ENCODE measurements at places on chromosomes 1 and 21.

GRCh38 chr1:54428837-54429518, 22.8 kb upstream of the SSBP3 start:
- no peak for DNase-seq

- DNase-seq, result no peak
Measured at GRCh38 chr1:22440582-22440981, 11.1 kb upstream of the ZBTB40 start.

- peak; percentile 55 for DNase-seq
Measured at GRCh38 chr1:212608959-212609700, 569 bp downstream of the ATF3 start.

DNA sequence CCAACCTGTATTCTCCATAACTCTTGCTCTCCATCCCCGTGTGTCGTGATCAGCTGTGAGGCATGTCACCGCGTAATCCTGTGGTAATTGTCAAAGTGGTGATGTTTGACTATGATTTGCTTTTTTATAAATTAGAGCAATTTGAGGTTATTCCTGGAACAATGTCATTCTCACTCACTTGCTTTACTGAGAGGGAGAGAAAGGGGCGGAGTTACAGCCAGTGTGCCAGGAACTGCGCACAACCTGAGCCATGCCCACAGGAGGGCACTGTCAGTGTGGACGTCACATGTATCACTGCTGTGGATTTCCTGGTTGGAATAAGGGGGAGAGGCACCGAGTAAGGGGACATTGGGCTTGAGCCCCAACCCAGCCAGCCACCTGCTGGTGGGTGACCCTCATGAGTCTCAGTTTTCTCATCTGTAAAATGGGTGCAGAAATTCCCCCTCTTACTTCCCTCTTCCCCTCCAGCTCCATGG, 6.9 kb downstream of the ADGRB2 start:
- DNase-seq, result no peak

DNA sequence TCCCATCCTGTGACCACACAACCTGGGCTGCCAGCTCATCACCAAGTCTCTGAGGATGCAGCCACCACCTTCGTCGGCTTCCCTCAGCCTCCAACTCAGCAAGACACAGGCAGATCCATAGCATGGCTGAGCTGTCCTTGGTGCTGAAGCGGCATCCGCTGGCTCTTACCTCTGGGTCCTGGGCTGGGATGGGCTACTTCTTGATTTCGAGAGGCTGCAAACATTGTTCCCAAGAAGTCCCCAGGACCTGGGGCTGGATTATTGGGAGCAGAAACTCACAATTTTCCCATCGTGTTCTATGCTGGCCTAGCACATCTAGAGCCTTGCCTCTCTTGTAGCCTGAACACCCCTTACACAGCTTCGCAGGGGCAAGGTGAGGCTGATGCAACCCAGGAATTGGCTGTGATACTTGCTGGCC, 24.9 kb upstream of the C1QA start:
- peak; percentile 15 for DNase-seq

DNA sequence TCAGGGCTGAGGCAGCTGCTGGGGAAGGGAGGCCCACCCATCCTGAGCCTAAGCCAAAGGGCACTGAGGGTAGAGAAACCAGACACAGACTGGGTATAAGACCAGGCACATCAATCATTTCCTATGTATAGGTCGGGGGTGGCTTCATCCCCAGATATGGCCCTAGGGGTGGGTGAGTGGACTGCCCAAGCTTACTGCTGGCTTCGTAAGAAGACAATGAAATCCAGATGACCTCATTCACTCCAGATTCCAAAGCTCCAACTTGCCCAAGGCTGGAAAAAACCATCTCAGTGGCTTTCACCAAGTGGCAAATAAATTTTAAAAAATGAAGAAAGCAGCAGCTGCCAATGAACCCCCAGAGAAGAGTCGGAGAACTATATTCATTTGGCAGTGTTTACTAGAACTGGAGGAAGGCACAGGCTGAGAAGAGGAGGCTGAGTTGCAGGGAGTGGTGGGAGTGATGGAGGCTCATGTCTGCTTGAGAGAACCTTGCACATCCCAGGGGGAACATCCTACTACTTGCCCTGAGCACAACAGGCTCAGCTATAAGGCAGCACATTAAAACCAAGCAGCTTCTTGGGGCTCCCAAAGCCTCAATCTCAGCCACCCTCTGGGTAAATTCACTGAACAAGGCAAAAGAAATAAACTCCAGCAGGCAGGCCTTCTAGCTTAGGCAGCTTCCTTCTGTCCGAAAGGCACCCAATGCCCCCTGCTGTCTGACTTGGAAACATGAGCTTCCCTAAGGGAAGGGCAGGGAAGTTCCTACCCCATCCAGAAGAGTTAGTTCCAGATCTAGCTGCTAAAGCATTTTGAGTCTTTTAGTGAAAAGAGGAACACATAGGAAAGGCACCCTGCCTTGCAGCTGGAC, 14.1 kb downstream of the PEA15 start:
- DNase-seq, result no peak

DNA sequence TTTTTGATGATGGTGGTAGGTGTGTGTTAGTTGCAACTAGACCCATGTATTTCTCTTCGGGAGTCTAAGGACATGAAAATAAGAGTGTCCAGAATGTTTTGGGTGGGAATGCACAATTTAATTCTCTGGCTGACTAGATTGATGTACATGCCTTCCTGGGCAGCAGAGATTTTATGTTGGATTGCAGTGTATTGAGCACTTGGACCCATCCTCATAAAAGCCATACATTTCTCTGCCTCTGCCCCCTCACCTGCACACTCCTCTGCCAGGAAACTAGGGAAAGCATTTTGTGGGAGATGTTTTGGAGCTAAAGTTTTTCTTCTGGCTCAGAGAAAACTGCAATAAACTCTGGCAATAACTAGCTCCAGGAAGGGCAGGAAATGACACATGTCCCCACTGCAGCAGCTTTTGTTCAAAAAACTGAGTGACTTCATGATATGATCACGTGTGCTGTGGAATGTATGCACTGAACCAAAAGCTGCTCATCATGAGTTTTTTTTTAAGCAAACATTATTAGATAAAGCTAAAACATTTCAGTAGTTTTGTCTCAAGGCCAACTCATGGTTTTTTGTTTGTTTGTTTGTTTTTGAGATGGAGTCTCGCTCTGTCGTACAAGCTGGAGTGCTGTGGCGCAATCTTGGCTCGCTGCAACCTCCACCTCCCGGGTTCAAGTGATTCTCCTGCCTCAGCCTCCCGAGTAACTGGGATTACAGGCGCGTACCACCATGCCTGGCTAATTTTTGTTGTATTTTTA, 17.6 kb downstream of the RIT1 start:
- peak; percentile 46 for DNase-seq

GRCh38 chr1:3610527-3611169, 660 bp downstream of the MEGF6 start:
- no peak for DNase-seq

GRCh38 chr1:247334378-247335133, 2.9 kb upstream of the ZNF496 start:
- DNase-seq, result no peak

DNA sequence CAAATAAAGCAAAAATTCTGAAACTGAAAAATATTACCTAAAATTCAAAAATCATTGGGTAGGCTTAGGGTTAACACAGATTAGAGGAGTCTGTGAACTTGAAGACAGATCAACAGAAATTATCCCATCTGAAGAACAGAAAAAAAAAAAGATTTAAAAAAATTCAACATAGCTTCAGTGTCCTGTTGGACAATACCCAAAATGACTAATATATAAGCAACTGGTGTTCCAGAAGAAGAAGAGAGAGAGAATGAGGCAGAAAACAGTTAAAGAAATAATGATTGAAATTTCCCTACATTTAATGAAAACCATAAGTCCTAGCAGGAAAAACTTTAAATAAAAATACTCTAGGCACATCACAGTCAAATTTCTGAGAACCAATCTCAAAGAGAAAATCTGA, 31.5 kb downstream of the TMCO1 start:
- no peak for DNase-seq

DNA sequence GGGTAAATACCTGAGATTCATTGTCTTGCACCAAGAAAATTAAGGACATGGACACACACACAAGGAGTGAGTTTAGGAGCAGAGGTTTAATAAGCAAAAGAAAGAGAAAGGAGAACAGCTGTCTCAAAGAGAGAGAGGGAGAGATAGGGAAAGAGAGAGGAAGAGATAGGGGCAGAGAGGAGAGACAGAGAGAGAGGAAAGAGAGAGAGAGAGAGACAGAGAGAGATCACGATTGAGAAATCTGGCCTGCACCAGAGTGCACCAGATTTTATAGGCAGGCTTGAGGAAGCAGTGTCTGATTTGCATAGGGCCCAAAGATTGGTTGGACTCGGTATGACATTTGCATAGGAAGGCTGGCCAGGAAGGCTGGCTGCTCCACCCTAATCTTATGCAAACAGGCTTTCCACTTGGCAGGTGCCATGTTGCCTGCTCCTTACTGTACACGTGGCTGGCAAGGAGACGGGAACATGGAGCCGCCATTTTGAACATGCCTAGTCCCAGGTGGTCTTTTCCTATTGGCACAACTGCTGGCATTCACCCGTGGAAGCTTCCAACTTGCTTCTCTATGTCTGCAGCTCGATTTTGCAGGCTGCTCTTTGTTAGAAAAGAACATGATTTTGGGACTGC, 419.9 kb downstream of the ZP4 start:
- no peak for DNase-seq

DNA sequence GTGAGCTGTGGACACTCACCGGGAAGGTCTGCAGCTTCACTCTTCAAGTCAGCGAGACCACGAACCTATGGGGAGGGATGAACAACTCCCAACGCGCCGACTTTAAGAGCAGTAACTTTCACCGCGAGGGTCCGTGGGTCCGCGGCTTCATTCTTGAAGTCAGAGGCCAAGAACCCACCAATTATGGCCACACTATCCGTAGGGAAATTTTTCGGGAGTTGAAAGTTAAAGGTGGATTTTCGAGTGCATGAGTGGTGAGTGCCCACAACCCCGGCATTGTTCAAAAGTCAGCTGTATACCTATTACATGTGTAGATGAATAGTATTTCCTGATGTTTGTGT, 19.7 kb downstream of the EXOC8 start:
- DNase-seq, result no peak

DNA sequence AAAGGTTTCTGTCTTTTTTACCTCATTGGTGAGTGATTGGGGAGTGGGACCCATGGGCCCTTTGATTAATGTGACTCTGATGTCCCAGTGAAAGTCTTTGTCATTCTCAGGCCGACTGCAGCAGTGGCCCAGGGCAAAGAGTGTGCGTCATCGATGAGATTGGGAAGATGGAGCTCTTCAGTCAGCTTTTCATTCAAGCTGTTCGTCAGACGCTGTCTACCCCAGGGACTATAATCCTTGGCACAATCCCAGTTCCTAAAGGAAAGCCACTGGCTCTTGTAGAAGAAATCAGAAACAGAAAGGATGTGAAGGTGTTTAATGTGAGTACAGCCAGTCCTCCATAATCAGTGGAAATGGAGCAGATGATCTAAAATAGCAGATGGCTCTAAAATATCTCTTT, 19.4 kb downstream of the NTPCR start:
- no peak for DNase-seq

DNA sequence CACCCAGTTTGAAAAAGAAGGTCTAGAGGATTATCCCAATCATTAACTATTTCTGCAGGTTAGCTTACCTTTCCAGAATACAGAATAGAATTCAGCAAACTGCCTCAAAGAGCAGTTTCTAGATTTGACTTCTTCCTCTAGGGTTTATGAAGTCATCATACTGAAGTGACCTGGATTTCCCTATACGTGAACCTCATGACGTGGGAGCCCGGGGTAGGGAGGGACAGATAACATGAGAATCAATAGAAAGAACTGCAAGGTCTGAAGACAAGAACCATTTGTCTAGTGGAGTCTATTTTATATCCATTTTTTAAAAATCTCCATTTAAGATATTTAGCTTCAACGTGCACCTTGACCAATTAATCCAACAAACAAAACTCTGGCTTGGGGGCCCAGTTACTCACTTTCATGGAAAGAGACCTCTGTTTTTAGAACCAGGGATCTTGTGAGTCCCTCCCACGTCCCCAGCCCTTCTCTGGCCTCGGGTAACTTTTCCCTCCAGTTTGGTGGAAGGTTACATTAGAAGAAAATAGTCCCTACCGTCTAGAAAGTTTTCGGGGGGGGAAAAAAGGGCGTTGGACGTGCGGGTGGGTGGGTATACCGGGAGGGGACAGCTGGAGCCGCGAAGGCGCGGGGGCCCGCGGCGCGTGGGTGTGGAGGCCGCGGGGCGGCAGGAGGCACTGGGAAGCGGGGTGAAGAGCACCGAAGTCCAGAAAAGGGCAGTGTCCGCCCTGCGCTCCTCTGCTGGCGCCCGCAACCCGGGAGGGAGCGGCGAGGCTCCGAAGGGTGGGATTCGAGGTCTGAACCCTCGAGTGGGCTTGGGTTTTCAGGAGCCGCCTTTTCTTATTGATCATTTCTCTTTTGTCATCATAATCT, 13.8 kb upstream of the POGZ start:
- no peak for DNase-seq

- no peak for DNase-seq
Measured at GRCh38 chr1:23567629-23567995, 8.3 kb upstream of the ID3 start.

DNA sequence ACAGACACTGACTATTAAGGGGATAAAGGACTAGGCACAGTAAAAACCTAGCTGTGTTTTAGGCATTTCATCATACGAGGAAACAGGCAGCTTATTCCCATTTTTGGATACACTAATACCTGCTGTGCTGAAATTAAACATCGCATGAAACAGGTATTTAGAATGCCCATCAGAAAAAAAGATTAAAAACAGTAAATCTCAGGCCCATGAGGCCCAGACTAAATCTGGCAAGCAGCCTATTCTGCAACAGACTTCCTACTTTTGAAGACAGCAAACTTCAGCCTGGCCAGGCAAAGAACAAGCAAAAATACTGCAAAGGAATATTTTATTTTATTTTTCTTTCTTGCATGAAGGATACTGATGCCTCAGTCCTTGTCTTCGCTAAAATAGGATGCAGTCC, 240.2 kb downstream of the LMO4 start:
- DNase-seq, result no peak

DNA sequence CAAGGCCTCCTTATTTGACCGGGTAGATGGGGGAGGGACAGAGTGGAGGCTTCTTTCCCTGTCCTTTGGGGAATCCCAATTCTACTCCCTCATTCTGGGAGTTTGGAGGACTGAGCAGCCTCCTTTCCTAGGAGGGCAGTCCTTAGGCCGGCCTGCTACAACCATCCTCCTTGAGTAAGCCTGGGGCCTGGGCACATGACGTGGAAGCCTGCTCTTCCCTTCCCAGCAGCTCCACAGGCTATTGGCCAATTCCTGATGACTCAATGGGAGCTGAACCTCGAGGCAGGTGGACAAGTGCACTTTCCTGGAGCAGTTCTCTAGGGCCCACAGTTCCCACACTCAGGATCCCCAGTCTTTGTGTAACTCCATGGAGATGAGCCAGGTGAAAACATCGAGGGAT, 3.1 kb downstream of the KCNA10 start:
- no peak for DNase-seq

GRCh38 chr21:34640858-34641257, 25.9 kb upstream of the RCAN1 start:
- DNase-seq, result peak; percentile 54

GRCh38 chr21:45228171-45228641, 59.5 kb downstream of the POFUT2 start:
- peak; percentile 75 for DNase-seq

DNA sequence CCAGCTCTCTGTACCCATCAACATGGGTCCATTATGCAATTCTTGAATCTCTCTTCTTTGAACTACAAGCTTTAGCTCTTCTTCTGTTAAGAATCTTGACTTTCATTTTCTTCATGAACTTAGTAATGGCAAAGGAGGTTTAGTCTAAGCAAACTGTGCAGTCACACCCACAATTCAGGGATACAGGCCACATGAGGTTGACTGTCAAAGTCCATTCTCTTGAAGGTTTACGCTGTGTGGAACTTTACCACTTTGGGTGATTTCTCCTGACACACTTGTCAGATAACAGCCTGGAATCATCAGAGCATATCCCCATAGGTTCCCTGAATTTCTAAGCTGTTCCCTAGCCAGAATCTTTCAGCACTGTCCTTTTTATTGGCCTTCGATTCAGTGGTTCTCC, 48.0 kb upstream of the NHLH2 start:
- DNase-seq, result no peak
